ENCODE measurements at places on chromosomes 16 and 17. TPM values are rescaled to one million over a fixed set of nuclear protein-coding genes. Genes with fewer than 3 reads are reported as not detected.
A peak's percentile ranks its signal among the peaks of the same experiment; 100 is the strongest.

SP2 gene
- total RNA-seq = 2.3 TPM

GRCh38 chr17:44438636-44439035 is 49.2 kb upstream of the ITGA2B start:
- DNase-seq = no peak

GRCh38 chr17:77147357-77147801 is 6.6 kb downstream of the SEC14L1 start:
- no peak for DNase-seq

DNA sequence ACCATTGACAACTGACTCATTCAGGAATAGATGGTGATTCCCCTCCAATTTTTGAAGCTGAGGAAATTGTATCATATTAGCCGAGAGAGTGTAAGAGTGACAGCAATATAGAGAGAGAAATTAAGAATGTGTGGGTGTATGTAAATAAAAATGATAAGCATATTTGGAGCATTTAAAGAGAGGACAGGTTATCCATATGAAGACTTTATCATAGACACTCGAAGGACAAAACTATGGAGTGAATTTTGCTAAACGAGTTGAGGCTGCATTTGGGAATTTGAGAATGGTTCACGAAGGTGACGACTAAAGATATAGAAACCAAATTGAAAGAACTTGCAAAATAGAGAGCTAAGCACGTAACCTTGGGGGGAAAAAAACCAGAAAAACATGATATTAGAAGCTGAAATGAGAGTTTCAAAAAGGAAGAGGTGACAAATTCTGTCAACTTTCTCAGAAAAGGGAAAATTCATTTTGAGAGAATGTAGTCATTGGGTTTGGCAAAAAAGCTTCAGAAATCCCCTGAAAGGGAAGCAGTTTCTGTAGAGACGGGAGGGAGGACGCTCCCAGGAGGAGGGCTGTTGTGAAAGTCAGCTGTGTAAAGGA is 129.7 kb downstream of the KCNJ2 start:
- no peak for DNase-seq

DNA sequence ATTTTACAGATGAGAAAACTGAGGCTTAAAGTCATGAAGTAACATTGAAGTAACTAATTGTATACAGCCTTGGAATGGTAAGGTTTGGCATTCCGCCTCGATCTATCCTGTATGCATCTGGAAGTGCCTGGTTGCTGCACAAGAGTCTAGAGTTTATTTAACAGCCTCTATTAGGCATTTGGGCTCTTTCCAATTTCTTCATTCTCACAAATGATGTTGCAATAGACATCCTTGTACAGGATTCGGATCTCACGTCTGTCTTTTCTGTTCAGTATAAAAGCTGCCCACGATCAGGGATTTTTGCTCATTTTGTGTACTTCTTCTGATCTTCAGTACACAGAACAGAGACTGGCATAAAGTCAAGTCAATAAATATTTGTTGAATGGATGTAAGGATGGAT is 100.5 kb downstream of the AIPL1 start:
- DNase-seq = no peak

CMTM2 gene
- not detected for total RNA-seq

DNA sequence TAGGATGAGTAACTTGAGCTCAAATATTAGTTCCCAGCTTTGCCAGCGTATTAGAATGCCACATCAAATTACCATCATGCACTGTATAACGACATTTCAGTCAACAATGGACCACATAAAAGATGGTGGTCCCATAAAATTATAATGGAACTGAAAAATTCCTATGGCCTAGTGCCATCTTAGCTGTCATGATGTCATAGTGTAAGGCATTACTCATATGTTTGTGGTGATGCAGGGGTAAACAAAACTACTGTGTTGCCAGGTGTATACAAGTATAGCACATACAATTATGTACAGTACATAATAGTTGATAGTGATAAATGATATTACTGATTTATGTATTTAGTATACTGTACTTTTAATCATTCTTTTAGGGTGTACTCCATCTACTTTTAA is 54.4 kb upstream of the NETO2 start:
- no peak for DNase-seq

- DNase-seq = peak; percentile 55
Observed at GRCh38 chr17:78421534-78422266, 43.3 kb downstream of the PGS1 start.

- DNase-seq = no peak
Observed at GRCh38 chr17:75059369-75060345, 12.6 kb downstream of the KCTD2 start.

DNA sequence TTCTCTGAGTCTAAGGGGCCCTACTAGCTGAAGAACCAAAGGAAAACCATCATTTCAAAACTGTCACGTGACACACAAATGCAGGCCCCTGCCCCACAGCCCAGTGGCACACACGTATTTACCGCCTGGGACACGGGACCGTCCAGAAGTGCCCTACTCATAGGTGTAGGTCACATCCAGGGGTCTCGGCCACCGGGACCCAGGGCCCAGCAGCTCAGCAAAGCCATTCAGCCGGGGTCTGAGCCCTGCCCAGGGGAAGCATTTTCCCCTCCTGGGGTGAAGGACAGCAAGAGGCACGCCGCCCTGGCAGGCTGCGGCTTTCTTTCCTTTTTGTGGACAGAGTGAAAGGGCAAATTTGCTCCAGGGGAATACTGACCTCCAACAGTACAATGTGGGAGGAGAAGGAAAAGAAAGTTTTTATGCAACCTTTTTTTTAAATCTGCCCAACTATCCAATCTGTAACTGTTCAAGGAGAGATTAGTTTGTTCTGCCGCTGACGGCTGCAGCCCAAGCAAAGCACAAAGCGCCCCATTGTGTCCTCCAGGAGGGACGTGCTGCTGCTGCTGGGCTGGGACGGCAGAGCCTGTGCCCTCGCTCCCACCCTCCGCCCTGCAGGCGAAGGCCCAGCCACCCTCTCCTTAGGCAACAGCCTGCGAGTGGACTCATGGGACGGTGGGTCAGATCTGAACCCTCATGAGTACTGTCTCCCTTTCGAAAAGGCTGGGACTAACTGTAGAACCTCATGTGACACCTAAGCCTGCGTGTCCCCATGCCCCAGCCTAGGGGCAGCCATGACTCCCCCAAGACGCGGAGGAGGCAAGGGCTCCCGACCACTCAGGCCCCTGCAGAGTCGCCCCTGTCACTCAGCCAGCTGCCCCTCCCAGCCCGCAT is 21.3 kb downstream of the SLC7A5 start:
- DNase-seq = no peak

DNA sequence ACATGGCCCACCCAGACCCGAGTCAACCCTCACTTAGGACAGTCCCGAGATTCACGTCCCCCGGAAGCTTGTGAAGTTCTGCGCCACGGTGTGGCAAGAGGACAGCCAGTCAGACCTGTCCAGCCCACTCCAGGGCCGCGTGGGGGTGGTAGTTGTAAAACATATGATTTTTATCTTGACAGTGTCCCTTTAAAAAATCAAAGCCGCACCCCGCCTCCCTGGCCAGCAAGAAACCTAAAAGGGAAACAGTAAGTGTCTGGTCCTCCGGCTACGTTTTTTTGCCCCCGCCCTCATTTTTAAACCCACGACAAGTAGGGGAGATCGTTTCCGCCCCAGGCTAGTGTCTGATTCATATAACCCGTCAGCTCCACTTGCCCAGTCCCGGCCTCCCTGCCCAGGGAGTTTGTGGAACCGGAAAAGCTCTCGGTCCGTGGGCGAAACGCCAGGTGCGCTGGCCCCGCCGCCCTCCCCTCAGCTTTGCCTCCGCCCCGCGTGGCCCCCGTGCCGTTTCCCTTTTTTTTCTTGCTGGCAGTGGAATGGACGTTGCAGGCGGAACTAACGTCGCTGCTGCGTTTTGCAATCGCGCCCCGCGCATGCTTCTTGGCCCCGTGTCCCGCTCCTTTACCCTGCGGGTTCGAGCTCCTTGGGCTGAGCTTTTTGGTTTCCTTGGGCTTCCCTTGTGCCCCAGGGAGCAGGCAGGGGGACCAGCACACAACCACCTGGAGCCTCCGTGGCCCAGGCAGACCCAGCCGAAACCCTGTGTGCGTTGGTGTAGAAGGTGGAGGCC is 13.3 kb upstream of the NUDT16L1 start:
- no peak for DNase-seq

GRCh38 chr16:47162670-47163420 is 19.1 kb upstream of the NETO2 start:
- no peak for DNase-seq

HCRT gene
- not detected for total RNA-seq

DNA sequence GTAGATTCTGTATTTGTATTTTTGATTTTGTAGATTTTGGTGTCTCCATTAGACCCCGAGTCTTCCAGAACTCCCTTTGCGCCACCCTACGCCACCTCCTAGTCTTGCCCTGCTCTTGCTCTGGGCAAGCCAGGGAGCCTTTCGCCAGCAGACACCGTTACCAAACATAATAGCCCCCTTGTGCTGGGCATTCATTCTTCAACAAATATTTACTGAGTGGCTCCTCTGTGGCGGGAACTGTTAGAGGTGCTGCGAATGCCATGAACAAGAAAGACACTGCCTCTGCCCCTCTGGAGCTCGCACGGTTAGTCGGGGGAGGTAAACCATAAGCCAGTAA is 841 bp upstream of the GPT2 start:
- no peak for DNase-seq

- DNase-seq = peak; percentile 96
Observed at GRCh38 chr17:61399131-61400065, at the start of gene TBX2. Gene TBX2, plus strand, starts transcription at chr17:61399843. Its CDS starts 334 bp downstream, at chr17:61400177.

DNA sequence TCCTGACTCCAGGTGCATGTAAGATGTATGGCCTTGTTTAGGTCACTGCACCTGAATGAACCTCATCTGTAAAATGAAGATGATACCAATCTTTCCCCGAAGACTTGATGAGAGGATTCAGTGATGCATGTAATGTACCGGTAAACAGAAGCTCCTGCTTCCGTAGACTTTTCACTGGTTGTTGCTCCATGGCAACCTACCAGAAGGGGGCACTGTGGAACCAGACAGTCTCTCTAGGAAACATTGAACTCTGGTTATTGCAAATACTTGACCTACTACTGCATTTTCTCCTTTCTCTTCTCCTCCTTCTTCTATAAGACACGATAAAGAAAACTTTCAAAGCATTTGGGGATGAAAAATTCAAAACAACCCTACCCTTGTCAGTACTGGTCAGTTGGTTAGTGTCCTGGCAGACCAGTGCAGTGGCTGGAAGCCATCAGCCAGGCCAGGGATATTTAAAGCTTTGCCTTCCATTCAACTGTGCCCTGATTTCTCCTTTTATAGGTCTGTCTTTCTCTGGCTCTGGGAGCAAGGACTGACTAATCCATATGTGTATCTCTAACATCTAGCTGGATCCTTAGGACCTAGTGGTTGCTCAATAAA is 667.4 kb upstream of the SALL1 start:
- peak; percentile 35 for DNase-seq

DNA sequence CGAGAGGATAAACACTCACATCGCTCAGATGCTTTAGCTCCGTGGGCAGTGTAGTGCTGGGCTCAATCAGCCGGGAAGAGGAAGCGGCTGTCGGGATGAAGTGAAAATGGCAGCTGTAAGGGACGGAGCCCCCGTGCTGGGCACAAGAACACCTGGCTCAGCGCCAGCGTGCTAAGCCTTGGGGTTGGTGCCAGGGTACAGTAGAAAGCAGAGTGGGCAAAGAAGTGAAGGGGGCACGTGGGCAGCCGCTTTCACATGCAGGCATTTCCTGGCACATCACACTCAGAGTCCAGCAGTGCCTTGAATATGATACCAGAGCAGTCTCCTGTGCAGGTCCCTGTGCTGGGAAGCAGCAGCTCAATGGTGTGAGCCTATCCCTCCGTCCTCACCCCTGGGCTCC is 51.1 kb upstream of the FOXF1 start:
- DNase-seq = no peak

GRCh38 chr17:521561-522325 is 169.1 kb upstream of the RPH3AL start:
- no peak for DNase-seq

MYH8 gene
- not detected for total RNA-seq

DNA sequence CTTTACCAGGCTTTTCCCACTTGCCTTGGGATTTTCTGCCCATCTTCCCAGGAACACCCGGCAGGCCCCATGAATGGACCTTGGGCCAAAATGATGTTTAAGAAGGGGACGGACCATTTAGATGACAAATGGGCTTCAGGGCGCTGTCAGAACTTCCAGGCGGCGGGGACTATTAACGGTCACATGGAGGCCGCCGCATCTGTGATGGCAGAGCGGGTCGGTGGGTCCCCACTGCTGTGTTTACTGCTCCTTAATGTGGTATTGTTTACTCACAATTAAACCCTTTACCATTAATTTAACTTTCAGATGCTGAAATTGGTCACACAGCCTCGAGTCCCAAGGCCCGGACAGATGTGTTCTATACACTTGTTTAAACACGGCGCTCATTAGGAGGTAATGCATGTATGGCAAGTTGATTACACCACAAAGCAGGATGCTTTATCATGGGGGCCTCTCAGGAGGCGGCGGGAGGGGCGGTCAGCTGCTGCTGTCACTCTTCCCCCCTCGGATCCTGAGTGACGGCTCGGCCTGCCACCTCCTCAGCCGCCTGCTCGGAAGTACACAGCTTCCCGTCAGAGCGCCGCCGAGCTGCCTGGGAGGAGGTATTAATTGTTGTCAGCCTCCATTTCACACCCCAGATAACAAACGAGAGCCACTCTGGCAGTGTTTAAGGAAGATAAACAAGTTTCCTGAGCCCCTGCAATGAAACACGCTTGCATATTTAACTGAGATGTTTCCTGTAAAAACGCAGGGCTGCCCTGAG is 83.9 kb upstream of the IRX3 start:
- DNase-seq = no peak

GRCh38 chr17:62652251-62653001 is 25.0 kb downstream of the MRC2 start:
- DNase-seq = peak; percentile 90

SP6 gene
- not detected for total RNA-seq

DNA sequence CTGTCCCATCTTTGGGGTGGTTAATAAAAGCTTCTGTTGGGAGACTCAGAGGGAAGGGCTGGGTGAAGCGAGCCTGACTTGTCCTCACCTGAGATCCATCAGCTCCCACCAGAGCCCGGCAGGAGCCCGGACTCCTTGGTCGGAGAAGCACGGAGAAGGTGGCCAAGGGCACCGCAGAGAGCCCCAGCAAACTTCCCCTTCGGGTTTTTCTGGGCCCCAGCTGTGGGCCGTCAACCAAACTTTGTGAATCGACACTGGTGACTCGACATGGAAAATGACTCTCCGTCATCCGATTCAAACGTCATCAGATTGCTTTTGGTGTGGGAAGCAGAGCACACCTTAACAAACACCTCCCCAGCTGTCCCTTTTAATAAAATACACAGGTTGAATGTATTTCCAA is 21.4 kb downstream of the ENPP7 start:
- no peak for DNase-seq

TNFSF13 gene
- total RNA-seq = 1.7 TPM

DNA sequence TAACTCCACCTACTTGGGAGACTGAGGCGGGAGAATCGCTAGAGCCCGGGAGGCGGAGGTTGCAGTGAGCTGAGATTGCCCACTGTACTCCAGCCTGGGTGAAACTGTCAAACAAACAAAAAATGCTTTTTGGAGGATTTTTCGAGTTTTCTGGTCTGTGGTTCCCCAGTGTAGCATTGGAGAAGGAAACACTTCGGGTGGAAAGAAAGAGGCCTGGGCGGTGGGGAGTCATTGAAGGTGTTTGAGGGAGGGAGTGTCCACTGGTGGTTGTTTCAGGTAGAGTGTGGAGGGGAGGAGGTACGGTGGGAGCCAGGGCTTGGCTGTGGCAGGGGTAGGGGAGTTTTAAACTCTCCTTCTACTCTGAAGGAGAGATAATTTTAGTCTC is 1.2 kb downstream of the RNF213 start:
- no peak for DNase-seq

KARS1 gene
- 161 TPM for total RNA-seq
